NCI-H446 (cell line): ENCODE measurements at places on chromosomes 7 and 10.

GRCh38 chr10:60883187-60883586, 60.8 kb downstream of the RHOBTB1 start:
- DNase-seq, result peak; percentile 3

GRCh38 chr10:29957907-29958331, 101.5 kb downstream of the JCAD start:
- DNase-seq, result no peak

DNA sequence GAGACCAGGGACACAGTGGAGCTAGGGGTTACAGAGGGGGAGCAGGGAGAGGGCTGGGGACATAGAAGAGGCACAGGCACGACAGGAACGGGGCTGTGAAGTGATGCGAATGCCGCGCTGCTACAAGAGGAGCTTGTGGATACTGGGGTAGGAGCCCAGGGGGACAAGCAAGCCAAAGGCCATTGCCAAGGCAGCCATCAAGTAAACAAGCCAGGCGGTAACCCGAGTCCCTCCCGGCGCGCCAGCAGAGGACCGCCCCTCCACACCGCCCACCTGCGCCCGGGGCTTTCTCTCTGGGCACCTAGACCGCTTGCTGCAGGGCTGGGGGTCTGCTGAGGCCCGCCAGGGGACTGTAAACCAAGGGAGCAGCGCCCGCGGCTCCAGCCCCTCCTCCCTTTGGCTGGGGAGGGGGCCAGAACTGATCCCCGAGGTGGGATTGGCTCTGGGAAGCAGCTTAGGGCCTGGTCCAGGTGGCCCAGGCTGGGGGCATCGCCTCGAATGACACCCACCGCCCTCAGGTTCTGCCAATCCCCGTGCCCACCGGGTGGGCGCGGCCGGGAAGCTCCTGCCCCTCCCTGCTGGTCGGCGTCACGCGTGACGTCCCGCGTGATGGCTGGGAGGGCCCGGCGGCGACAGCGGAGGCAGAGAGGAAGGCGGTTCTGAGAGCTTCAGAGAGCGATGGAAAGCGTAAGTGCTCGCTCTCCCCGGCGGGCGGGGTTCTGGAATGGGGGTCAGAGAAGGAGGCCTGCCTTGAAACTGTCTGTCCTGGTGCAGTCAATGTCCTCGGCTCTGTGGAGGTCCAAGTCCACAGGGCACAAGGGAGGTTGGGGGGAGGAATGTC, 982 bp downstream of the SFXN3 start:
- DNase-seq, result peak; percentile 2

GRCh38 chr7:27739301-27739908, 557 bp upstream of the TAX1BP1 start:
- DNase-seq, result no peak

DNA sequence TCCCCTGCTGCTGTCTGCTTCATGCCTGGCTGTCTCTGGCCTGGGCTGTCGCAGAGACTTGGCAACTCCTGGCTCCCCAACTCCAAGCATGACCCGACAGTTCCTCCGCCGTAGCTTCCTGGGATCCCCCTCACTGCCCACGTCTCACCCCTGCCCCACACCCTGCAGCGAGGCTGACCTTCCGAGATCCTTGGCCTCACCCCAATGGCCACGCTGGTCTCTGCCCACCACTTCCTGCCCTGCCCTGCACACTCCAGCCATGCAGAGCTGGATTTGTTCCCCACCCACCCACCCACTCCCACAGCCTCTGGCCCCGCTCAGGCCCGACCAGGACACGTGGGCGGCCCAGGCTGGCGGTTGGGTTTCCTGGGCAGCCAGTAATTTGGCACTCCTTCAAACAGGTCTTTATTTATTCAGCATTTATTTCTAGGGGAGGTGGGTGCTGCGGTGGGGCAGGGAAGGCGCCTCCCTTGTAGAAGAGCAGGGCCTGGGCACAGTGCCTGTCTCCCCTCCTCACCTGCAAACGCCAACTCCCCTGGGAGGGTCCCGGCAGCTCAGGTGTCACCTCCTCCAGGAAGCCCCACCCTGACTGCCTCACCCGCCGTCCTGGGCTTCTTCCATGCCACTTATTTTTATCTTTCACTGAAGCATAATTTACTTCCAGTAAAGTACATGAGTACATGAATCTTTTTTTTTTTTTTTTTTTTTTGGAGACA, 25.5 kb downstream of the GTF2IRD1 start:
- DNase-seq, result no peak

DNA sequence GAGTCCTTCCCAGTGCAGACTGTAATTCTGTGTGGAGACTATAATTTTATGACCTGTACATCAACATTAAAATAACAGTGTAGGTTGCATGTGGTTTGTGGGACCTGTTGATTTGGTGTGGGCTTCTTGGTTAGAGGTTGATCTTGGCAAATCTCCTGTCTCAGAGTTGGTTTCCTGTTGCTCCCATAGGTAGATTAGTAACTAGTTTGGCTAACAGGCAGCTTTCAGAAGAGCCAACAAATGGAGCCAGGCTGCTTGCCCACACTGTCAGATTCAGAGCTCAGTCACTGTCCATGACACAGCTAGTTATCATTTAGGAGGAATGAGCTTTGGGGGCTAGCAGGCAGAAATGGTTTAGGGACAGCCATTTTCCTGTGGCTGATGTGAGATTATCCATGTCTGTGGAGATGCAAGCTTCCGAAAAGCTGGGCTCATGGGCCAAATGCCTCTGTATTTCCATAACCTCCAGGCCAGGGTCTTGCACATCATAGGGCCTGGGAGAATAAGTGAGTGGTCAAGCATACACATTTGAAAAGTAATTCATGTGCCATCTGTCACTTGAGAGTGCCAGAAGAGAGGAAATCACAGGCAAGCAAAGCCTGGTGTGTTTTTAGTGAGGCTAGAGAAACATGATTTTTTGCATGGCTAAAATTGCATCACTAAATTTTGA, 33.4 kb downstream of the CCM2 start:
- DNase-seq, result no peak

- DNase-seq, result no peak
Measured at GRCh38 chr10:52376694-52377354, 62.7 kb downstream of the DKK1 start.

- no peak for DNase-seq
Measured at GRCh38 chr7:714251-714671, 12.2 kb upstream of the DNAAF5 start.

GRCh38 chr10:83346266-83346910, 792.9 kb upstream of the GHITM start:
- DNase-seq, result no peak

DNA sequence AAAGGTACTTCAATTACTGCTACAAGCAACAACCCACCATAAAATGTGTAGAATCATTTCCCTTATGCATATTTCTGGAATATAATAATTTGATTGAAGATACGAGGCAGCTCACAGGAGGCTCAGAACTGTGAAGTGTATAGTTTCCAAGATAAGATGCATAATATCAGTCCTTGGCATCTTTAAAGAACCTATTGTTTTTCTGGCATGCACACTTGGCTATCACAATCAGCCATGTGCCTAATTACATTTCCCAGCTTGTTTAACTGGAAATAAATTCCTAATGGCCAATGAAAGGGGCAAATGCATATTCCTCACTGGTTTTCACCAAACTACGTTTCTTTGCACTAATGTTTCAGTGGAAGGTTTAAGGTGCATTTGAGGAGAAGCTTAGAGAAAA, 83.4 kb upstream of the LRRC18 start:
- no peak for DNase-seq

DNA sequence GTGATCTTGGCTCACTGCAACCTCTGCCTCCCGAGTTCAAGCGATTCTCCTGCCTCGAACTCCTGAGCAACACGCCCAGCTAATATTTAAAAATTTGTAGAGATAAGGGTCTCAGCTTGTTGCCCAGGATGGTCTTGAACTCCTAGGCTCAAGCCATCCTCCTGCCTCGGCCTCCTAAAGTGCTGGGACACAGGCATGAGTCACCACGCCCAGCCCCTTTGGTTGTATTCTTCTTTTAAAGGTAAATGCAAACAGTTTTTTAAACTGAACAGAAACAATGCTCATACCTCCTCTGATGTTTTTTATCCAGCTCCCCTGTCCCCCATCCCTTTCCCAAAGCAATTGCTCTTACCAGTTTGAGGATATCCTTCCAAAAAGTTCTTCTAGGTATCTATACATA, 79.5 kb upstream of the DUSP5 start:
- no peak for DNase-seq

- DNase-seq, result no peak
Measured at GRCh38 chr7:130415006-130415405, 25.8 kb downstream of the CEP41 start.

DNA sequence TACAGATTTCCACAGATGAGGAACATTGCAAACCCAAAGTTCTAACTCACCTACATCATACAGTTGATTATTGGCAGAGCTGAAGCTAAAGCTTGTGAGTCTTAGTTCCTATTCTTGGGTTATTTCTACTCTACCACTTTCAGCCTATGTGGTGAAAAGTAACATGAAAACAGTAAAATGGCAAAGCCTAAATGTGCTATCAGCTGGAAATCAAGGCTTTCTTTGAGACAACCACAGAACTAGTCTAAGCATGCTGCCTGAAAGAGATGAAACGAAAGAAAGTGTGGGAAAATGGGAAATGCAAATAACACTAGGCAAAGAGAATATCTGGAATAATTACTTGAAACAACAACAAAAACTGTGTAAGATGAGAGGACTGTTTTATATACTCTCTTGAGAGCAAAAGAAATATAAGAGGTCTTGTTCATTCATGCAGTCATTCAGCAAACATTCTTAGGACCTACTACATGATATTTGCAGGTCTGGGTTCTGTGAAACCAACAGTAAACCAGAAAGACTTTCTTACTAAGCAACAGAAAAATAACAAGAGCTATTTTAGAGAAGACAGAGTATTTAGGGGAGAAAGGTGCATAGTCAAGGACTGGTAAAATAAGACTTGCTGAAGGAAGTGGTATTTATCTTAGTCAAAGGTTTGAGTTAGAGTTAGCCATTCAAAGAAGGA, 437.1 kb downstream of the HTR7 start:
- DNase-seq, result no peak

GRCh38 chr10:127871631-127872010, 21.1 kb downstream of the CLRN3 start:
- no peak for DNase-seq

GRCh38 chr10:44512431-44513022, 127.6 kb upstream of the CXCL12 start:
- peak; percentile 87 for DNase-seq

- DNase-seq, result no peak
Measured at GRCh38 chr7:157419035-157419293, 82.2 kb downstream of the DNAJB6 start.

DNA sequence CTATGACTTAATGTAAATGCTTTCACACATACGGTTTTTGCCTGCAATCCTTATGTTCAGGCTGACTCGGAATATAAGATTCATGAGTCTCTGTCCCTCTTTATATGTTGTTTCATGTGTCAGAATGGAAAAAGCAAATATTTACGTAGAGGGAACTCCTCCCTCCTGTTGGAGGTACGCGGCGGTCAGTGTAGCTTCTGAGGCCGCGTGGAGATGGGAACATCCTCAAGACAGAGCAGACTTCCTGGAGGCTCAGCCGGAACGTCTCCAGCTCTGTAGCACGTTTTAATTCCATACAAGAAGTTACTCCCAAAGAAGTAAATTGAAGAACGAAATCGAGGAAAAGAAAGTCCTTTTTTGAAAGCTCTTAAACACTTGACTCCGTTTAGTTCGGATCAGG, 248.3 kb downstream of the EBF3 start:
- no peak for DNase-seq

- DNase-seq, result no peak
Measured at GRCh38 chr7:22561895-22562593, 62.1 kb upstream of the STEAP1B start.

DNA sequence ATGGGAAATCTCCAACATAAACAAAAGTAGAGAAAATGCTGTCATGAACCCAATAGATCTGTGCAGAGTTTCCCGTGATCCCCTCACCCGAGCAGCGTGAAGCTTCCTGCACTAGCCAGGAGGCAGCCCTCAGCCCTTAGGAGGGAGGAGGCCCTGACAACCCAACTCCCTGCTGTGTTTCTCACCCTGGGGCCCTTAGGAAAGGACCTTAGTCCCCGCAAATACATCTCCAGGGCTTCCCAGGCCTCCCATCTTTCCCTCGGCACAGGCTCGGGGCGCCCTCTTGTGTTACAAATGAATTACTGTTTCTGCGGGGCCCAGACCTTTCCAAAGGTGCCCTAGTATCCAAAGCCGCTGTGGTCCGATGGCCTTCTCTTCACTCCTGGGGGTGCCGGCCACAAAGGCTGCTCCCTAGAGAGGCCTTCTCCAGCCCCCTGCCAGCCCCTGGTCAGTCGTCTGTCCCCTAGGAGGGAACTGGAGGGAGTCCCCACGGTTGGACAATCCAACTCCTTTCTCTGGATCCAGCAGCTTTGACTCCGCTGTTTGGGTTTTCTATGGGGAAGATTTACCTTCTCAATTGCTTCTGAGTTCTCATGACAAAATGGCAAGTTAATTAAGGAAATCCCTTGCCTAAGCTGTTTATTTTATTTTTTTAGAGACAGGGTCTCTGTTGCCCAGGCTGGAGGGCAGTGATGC, 49.9 kb upstream of the SH2B2 start:
- peak; percentile 9 for DNase-seq

- peak; percentile 75 for DNase-seq
Measured at GRCh38 chr10:50605269-50605950, 18.3 kb downstream of the SGMS1 start.

DNA sequence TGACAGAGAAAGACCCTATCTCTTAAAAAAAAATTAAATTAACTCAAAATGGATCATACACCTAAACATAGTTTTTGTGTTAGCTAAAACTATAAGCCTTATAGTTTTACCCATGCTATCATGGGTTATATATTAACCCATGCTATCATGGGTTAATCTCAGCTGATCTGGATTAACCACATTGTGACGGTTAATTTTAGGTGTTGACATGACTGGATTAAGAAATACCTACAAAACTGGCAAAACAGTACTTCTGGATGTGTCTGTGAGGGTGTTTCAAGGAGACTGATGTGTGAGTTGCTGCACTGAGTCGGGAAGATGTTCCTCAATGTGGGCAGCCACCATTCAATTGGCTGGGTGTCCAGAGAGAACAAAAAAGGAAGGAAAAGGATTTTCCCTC, 44.3 kb upstream of the FXYD4 start:
- no peak for DNase-seq

DNA sequence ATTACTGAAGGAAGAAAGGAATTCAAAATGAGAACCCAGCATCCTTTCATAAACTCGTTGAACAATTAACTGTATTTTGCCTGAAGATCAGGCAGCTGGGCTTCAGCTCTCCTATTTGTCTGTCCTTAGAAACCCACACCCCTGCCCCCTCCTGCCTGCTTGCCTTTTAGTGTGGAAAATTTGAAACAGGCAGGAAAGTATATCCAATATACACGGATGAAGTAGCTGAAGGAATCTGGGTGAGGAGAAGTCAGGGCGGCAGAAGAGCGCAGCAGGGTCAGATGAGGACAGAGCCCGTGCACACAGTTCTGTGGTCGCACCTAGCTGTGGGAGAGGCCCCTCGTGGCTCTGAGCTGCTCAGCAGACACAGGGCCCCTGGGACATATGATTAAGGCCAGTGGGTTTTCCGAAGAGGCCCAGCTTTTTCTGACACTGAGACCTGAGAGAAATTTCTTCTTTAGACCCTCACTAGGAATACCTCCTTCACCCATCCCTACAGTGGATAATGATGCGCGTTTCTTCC, 87.9 kb downstream of the ACTR3B start:
- DNase-seq, result no peak

GRCh38 chr10:13669901-13670300, 83.1 kb downstream of the PRPF18 start:
- DNase-seq, result no peak
